ENCODE measurements at places on chromosomes 5 and 9.
A peak's percentile ranks its signal among the peaks of the same experiment; 100 is the strongest.

DNA sequence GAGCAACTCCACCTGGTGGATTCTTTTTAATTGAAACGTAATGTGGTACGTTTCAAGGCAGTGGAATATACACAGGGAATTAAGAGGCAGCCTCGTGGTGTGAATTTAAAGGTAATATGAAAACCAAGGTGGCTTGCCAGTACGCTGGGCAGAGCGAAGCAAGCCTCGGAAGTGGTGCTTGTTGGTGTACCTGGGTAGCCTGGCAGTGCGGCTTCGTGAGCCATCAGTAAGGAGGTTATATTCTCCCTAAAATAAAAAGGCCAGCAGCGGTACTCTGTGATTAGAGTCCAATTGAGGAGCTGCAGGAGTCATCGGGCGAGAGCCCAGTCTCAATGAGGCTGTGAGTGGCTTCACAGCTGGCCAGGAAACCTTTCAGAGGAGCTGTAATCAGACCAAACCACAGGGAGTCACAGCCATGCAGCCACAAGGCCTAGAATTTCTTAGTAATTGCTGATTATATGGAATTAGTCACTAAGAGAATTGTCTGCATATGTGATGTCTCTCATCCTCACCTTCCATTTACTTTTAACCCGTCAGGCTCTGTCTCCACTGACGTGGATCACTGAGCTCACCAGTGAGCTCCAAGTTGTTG is 57.7 kb downstream of the DCP2 start:
- no peak for DNase-seq

GRCh38 chr9:80926611-80927010 is 762.7 kb downstream of the TLE1 start:
- no peak for DNase-seq

DNA sequence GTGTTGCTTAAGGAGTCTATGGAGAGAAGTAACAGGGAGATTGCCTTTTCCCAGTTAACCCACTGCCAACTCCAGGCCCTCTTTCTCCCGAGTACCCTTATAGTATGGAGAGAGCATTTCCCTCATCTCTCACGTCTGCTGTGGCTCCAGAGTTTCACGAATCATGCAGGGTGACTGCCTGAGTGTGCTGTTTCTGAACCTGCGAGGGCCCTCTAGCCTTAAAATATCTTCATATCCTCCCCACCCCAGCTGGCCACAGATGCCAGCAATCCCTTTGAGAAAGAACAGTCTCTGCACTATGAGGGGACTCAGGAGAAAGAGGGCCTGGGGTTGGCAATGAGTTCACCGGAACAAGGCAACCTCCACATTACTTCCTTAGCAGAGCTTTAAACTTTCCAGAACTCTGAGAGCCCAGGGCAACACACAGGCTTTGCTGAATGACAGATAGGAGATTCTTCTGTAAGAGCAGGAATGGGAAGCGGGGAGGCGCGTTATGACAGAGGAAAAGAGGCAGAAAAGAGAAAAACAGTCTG is 81.6 kb upstream of the ANKH start:
- DNase-seq = no peak

- DNase-seq = no peak
Observed at GRCh38 chr9:69951411-69951810, 92.2 kb upstream of the MAMDC2 start.

GRCh38 chr9:101333490-101333889 is 51.3 kb downstream of the BAAT start:
- no peak for DNase-seq

GRCh38 chr9:126618585-126619360 is 5.0 kb downstream of the LMX1B start:
- DNase-seq = no peak

DNA sequence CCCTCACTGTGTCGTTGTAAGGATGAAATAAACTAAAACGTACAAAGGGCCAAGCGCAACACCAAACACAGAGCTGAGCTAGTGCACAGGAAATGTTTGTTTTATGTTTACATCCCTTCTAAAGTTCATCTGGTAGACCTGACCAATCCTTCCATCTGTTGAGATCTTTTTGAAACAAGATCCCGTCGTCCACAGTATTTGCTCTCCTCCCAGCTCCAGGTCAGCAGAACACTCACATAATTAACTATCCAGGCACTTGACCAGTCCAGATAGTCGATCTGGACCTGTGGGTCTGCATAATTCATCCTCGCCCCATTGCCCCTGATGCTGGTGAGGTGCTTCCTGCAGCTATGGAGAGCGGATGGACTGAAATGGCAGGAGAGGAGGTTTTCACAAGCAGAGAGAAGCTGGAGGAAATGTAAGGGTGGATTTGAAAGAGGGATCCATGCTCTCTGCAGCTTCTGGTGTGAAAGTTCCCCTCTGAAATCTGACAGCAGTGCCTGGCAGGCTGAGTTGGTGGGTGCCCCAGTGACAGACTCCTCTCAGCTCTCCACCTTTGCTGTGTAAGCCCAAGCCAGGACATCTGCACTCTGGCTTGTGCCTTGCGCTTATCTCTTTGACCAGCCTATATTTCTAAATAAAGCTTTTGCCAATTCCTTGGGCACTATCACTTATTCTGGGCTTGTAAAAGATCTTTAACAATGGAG is 102.4 kb downstream of the TTLL11 start:
- DNase-seq = no peak

DNA sequence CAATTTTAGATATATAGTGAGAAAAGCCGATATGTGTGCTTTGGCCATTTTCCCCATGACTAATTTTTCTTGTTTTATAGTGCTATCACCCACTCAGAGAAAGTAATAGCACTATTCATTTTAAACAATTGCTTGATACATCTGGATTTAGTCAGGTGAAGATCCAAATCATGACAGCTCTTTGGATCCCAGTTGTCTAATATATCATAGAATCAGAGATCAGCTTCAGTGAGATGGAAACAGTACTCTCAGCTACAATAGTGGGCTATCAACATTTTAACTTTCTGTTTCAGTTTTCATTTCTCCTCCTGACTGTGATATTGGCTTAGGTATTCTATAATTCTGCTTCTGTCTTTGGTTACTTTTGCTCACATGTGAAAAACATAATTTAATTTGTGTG is 38.7 kb downstream of the VCAN start:
- DNase-seq = no peak

- DNase-seq = no peak
Observed at GRCh38 chr5:140553657-140554056, 3.6 kb downstream of the SRA1 start.

DNA sequence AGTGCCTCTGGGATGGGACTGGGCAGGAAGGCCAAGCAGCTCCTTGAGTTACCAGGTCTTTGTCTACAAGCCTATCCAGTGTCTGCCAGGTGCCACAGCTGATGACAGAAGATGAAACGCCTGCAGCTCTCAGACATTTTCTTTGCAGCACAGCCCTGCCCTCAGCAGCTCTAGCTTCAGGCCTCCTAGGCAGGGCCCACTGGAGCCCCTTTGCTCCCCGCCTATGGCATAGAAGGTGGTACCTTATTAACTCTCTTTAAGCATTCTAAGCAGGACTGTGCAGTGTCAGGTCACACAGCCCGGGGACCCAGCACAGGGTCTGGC is 1.3 kb upstream of the SKP1 start:
- no peak for DNase-seq

- DNase-seq = no peak
Observed at GRCh38 chr5:437281-437771, 5.7 kb upstream of the EXOC3 start.

GRCh38 chr9:136394312-136395019 is 5.5 kb downstream of the SNAPC4 start:
- DNase-seq = no peak

DNA sequence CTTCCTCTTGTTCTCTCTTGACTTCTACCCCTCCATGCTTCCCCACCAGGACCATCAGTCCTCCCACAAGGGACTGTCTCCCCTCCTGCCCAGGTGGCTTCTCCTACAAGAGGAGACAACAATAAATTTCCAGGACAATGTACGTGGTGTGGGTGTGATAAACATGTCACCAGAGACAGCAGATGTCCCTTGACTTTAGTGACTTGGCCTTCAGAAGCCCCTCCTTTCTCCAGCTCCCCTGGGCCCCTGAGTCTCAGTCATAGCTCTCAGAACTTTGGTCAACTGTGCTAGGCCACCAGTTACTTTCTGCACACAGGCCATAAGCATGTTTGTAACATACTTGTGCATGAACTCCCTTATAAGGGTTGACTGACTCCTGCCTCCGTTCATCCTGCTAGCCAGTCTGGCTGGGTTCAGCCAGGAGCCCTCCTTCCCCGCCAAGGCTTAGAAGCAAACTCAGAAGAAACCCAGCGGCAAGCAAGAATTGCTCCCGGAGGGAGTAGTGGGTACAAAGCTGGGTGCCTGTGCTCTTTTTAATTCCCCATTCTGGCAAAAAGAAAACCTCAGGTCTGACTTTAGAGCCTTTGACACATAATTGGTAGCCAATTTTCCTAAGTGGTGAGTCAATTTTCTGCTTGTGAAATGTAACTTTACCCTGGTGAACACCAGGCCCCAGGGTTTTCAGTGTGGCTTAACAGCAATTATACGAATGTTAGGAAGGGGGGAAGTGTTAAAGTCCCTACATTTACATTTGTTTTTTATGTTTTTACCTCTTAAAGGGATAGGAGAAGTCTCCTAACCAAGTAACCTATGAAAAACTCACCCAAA is 49.2 kb downstream of the EBF1 start:
- DNase-seq = no peak

DNA sequence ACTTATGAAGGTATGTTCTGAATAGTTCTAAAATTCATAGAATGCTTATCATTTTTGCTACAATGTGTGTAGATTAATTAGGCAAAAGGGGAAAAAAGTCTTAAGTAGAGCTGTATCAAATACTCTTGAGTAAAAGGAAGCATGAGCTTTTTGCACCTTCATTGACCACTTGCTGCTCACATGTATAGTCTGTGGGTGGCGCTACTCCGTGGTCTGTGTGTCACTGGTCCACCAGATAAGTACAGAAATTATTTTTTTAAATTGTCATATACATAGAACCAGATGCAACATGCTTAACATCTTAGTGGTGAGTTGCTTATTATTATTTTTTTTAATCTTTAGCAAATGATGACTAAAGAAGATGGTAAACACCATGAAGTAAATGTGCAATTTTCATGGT is 130.2 kb downstream of the MAN2A1 start:
- DNase-seq = no peak

GRCh38 chr5:132830436-132831094 is at the start of gene SHROOM1:
TSS of gene SHROOM1 (minus strand) at chr5:132830647. CDS start at chr5:132826140, 4,507 bp downstream.
- peak; percentile 61 for DNase-seq

DNA sequence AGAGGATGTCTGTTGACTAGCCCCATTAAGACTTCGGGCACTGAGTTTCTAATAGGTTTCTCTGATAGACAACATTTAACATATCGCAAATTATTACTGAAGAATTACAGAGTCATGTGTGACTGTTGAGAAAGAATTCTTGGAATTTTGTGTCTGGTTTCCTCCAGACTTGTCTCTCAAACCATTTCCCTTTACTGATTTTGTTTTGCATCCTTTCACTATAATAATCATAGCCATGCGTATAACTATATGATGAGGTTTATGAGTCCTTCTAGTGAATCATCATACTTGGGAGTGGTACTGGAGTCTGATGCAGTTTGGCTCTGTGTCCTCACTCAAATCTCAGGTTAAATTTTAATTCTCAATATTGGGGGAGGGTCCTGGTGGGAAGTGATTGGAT is 27.0 kb downstream of the ZNF169 start:
- DNase-seq = no peak

DNA sequence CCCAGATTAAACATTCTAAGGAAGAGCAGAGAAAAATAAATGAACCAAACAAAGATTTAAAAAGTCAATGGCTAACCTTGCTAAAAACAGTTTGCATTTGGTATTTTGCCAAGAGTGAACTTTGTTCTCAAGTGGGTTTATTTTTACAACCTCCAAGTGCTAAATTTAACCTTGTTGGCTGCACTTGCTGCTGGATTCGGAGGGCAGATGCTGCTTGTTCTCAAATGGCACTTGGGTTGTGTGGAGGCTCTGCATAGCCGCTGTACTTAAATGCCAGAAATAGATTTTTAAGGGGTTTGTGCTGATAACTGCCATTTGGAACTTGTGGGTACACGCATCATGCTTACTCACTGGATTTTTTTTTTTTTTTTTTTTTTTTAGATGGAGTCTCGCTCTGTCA is 13.3 kb upstream of the SPATA24 start:
- DNase-seq = no peak

DNA sequence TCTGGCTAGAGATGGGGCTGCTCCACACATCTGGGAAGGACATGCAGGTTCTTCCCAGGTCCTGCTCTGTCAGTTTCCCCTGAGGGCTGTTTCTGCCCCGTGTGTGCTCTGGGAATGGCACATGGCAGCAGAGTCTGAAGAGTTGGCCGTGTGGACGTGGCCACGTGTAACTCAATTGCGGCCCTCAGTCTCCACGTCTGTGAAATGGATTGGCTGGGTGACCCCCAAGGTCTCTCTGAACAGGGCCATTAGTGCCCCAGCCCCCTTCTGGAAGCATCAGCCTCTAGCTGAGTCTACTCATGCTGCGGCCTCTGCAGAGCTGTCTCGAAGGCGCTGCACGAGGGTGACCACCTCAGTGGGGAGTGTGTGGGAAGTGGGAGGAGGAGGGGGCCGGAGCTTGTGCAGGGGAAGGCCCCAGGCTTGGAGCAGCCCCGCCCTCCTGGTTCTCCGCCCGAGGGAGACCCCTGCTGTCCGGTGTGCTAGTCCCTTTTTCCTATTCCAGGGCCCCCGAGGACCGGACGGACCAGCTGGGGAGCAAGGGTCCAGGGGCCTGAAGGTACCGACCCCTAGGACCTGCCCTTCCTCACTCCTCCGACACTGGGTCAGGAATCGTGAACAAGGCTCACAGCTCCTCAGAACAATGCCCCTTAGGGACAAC is 58.9 kb upstream of the ORM1 start:
- no peak for DNase-seq

GRCh38 chr9:137188490-137189296 is at the start of the genes ANAPC2 and SSNA1:
TSS of gene ANAPC2 (minus strand) at chr9:137188560. CDS start at chr9:137188532, 28 bp downstream.
TSS of gene SSNA1 (plus strand) at chr9:137188676. CDS start at chr9:137188727, 51 bp downstream.
- DNase-seq = peak; percentile 96

- DNase-seq = no peak
Observed at GRCh38 chr5:175859916-175860315, 11.5 kb upstream of the CPLX2 start.

DNA sequence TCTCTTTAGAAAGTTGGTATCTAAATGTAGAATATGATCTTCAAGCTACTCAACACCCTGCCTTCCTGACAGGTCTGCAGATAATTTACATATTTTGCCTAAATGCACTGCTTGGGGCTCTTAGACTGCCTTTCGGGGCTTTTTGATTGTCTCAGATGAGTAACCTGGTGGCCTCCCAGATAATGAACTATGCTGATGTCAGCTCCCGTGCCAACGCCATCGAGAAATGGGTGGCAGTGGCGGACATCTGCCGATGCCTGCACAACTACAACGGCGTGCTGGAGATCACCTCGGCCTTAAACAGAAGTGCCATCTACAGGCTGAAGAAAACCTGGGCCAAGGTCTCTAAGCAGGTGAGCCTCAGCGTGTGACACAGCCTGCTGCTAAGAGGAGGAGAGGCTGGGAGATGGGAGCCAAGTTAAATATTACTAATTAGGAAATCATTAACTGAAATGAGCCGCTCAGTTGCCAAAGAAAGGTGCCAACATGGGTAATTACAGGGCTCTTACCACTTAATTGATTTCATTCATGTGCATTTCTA is 20.8 kb upstream of the CKMT2 start:
- DNase-seq = no peak

- peak; percentile 58 for DNase-seq
Observed at GRCh38 chr5:178108966-178109365, 4.4 kb upstream of the N4BP3 start.
